Activated CD8-positive, alpha-beta memory T cell treated with anti-CD3 and anti-CD28 coated beads for 4 hours (primary cell): ENCODE measurements at places on chromosomes 16 and 17.

DNA sequence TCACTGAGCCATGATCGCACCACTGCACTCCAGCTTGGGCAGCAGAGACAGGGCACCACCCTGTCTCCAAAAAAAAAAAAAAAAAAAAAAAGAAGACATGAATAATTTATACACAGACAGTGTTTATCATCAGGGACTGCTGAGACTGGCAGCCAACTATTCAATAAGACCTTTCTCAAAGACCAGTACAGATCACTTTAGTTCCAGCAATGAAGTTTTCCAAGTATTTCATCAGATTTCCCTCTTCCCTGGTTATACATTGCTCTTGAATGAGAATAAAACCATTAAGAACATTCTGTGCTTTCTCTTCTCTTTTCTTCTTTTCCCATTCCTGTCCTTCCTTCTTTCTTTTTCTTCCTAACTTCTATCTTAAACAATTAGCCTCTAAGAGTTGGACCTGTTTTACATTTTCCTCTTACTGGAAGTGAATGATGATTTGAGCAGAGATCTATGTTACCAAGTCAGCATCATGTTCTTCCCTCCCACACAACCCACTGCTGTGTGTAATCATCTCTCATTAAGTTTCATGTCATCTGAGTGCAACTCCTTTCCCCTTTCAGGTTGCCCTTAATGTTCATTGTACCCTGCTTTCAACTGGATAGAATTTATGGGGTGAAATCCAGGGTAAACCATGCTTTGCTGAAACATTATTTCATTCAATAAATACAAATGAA lies 35.9 kb upstream of the SMIM36 start:
- DNase-seq, result no peak

GRCh38 chr17:74864866-74865395 lies 5.2 kb upstream of the GRIN2C start:
- peak; percentile 39 for DNase-seq

DNA sequence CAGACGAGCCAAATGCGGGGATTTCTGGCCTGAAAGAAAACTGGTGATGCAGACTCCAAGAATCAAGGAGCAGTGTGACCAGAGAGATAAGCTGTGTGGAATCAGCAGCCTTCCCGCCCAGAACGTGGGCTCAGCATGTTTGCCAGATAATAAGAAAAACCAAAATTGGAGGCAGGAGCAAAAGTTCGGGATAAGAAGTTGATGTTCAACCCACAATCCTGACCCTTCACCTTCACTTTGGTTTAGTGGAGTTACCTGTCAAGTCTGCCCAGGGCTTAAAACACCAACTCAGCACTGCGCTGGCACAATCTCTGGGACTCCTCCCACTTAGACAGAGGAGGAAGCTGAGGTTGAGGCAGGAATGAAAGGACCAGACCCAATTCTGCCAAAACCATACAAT lies 3.1 kb downstream of the SLC43A2 start:
- no peak for DNase-seq

GRCh38 chr17:44602390-44602789 lies 45.1 kb downstream of the FZD2 start:
- no peak for DNase-seq

DNA sequence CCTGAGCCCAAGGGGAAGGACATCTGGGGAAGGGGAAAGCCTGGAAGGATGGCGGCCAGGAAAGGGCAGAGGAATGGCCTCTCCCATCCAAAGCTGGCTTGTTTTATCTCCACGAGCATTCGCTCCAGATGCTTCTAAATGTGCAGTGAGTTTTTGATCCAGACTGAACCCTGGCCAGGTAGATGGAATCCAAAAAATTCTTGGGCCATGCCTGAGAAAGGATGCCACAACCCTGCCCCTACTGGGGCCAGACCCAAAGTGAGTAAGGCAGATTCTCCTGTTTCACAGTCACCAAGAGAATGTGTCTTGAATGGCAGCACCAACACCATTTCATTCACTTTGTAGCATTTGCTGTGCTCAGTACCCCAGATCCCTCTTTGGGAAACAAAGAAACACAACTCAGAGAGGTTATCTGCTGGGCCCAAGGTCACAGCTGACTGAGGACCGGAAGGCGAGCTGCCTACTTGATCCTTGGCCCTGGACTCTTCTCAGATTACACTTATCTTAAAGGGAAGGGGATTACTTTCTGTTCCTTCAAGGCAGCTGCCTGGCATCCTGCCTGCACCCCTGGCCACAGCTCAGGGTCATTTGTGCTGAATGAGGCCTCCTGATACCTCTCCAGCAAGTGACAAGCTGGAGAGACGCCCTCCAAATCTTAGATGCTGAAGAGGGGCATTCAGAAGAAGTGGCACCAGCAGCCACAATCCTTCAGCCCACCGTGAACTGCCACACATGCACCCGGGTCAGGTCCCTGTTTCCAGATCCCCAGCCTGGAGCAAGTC lies 3.6 kb downstream of the LRRC75A start:
- DNase-seq, result no peak

DNA sequence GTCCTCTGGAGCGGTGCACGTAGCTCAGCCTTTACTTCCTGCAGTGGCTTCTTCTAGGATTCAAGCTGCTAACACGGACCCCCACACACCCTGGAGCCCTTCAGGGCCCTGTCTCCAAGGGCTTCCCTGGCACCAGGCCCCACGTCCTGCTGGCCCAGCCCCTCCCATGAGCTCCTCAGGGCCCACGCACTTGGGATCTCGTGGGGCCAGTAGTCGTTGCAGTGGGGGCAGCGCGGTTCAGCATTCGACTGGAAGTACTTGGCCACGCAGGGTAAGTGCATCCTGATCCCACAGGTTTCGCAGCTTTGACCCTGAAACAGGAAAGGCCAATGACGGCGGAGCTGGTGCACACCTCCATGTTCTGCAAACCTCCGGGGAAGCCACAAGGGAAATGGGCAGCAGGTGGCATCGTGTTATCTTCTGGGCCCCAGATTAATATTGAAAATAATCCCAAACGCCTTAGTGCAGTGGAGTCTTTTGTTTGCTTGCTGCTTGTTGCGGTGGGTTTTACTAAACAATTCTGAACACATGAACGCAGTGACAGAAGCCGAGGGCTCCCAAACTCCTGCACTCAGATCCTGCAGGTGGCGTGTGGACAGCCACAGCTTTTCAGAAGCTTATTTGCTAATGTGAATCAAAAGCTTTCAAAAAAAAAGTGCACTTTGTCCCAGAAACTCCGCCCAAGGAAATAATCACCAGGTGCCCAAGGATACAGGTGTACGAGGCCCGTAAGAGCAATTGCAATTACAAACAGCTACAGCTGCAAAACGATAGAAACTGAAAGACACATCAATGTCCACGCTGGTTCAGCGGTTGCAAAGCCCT lies 22.4 kb downstream of the KDM8 start:
- DNase-seq, result no peak

DNA sequence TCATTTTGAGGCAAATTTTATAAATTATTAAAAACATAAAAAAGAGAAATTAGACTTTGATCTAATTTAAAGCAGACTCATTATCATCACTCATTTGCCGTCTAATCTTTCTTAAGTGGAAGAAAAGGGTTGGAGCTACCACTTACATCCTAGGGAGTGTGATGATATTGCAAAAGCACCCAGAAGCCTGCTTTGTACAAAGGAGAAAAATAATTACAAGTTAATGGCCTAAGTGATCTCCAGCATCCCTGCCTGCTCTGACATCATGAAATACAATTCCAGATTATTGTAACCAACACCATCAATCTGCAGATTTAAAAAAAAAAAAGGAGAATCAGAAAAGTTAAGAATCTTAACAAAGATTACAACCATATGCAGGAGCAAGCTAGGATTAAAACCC lies 260.2 kb downstream of the GRIN2A start:
- DNase-seq, result no peak

DNA sequence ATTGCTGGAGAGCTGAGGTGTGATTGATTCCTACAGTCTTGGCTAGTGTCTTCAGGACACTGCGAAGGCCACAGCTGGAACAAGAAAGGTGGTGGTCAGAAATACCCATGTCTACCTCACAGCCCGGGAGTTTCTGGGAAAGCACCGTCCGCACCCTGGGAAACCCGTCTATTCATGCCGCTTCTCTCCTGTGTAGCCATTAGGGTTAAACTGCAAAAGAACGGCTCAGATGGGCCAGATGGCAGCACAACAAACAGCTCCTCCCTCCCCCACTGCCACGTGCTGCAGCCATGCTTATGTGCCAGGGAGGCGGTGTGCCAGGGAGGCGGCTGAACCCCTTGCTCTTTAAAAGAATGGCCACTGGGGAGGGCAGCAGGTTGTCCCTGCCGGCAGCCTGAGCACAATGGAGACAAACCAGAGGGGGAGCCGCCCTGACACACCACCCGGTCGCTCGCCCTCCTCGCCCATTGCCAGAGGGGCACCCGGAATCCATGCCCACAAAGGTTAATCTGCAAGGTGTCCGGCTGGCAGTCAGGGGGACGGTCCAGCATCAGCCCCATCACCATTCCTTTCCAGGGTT lies 65.2 kb downstream of the CYTH1 start:
- no peak for DNase-seq

- no peak for DNase-seq
Measured at GRCh38 chr17:61757168-61757567, 106.2 kb downstream of the BRIP1 start.

- DNase-seq, result no peak
Measured at GRCh38 chr17:73184136-73184993, 8.5 kb upstream of the COG1 start.

- DNase-seq, result no peak
Measured at GRCh38 chr17:42283241-42284023, 4.9 kb upstream of the STAT5A start.

GRCh38 chr16:56600398-56600999 lies 7.9 kb upstream of the MT2A start:
- no peak for DNase-seq

DNA sequence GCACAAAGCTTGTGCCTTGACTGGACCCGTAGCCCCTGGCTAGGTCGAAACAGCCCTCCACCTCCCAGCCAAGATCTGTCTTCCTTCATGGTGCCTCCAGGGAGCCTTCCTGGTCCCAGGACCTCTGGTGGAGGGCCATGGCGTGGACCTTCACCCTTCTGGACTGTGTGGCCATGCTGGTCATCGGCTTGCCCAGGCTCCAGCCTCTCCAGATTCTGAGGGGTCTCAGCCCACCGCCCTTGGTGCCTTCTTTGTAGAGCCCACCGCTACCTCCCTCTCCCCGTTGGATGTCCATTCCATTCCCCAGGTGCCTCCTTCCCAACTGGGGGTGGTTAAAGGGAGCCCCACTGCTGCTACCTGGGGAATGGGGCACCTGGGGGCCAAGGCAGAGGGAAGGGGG lies 3.5 kb downstream of the CTRL start:
- no peak for DNase-seq

GRCh38 chr17:31289790-31290189 lies 7.2 kb downstream of the OMG start:
- DNase-seq, result no peak

DNA sequence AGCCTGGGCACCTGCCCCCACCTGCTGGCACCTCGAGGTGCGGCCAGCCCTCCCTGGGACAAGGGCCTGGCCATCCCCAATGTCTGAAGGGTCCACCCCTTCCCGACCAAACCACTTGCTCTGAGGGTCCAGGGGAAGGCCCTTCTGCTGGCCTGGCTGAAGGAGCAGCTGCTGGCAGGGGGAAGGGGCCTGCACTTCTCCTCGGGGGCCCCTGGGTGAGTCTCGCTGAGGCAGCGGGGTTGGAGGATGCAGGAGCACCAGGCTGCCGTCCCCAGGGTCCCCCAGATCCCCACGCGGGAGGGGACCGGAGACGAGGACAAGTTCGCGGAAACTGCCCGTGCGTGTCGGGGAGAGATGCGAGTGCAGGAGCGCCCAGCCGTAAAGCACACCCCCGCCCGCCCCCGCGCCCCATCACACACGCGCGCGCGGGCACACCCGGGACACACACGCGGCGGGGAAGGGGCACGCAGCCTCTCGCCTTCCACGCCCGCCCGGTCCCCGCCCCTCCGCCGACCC lies 725 bp upstream of the CACNA1H start:
- peak; percentile 17 for DNase-seq

DNA sequence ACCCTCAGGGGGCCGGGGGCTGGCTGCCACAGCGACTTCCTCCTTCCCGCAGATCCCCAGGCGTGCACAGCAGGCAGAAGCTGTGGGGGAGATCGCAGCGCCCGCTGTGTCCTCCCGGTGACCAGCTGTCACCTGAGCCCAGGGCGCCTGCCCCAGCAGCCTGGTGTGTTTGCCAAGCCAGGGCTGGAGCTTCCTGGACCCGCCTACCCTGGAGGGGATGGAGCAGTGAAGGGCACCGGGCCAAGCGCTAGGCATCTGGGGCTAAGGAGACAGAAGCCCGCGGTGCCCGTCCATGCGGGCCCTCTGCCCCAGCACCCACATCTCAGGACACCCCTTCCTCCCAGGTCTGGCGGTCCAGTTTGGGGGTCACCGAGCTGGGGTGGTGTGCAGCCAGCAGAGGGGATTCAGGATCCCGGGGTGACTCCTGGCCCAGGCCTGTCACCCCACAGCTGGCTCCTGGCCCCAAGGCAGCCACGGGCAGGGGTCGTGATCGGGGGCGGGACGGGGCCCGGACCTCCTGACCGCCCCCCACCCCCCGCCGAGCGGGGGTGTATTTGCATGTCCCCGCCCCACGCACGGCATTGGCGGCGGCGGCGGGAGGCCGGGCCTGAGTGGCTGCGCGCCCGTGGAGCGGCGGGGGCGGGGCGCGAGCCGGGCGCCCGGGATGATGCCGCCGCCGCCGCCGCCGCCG lies at the start of gene RAB26:
TSS of gene RAB26 (plus strand) at position 645 of the 691 bp plus-strand sequence. CDS start 159 bp downstream, outside the sequence.
- no peak for DNase-seq

- DNase-seq, result no peak
Measured at GRCh38 chr17:77555741-77556291, 402.7 kb upstream of the TNRC6C start.

DNA sequence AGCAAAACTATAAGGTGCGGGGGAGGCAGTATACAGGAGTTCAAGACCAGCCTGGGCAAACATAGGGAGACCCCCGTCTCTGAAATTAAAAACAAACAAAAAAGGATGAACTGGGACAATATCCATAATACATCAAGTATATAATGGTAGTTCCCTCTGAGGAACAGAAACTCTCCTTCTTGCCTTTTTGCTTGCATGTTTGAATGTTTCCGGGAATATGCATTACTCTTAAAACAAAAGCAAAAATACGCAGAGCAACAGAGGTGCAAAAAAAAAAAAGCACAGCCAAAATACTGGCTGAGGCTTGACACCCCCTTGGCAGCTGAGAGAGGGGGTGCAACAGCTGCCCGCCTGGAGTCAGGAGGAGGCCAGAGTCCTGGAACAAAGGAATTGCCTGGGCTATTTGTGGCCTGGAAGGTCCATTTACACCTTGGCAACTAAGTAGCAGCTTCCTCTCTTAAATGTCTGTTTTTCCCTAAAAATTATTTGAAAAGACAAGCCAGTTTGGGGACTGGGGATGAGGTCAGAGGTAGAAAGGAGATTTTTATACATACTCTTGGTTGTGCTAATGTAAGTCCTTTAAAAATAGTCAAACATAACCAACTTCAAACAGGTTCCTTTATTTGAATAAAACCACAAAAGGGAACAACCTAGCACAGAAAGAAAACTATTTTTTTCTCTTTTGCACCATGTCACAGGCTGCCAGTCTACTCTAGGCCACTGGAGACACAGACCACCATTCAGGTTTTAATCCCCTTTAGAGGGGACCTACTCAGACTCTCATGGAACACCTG lies 19.5 kb downstream of the USP7 start:
- DNase-seq, result no peak
